Activated CD4-positive, alpha-beta memory T cell treated with anti-CD3 and anti-CD28 coated beads, Interleukin-2, amount 10 ng/mL, durations not matched to agents 7 days and 5 days (primary cell): ENCODE measurements at places on chromosomes 3 and 15. TPM values are rescaled to one million over a fixed set of nuclear protein-coding genes. Genes with fewer than 3 reads are reported as not detected.

DNA sequence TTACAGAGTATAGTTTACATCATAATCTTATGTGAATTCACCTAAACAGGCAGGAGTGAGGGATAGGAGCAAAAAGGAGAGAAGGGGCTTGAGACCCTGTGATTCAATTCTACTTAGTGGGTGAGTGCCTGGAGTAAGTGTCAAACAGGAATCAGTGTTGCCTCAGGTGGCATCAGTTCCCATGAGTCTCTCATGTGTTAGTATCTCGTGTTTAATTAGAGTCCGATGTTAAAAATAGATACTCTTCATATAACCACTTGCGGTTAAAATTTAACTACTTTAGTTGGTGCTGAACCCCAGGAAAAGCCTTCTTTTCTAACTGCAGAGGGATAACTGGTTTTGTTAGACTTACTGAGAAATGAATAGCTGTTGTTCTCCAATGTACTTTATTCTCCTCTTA, 251.5 kb downstream of the SUCLG2 start:
- no peak for DNase-seq

DNA sequence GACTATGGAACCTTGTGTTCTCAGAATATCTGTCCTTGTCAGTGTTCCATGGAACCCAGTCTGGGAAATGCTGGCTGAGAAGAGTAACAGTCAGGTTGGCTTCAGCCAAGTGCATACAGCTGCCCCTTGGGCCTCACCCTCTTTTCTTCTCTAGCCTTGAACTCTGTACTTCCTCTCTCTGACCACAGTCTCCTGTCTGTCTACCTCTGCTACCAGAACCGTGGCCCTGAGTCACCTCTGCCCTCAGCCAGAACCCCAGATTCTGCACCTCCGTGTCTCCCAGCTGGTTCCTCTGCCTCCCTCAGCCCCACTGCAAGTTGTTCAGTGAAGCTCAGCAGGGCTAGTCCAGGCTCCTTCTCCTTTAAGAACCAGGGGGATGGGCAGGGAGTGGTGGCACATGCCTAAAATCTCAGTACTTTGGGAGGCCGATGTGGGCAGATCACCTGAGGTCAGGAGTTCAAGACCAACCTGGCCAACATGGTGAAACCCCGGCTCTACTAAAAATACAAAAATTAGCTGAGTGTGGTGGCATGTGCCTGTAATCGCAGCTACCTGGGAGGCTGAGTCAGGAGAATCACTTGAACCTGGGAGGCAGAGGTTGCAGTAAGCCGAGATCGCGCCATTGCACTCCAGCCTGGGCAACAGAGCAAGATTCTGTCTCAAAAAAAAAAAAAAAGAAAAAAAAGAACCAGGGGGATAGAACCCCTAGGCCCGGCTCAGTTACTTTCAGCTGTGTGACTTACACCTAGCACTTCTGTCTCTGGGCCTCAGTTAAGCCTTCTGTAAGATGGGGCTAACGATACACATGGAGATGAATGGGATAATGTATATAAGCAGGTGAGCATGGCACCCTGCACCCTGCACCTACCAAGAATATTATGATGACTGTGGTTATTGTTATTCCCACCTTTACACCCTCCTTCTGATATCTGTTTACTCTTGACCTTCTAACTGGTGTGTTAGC, 24.3 kb upstream of the TATDN2 start:
- DNase-seq = peak; percentile 76

DNA sequence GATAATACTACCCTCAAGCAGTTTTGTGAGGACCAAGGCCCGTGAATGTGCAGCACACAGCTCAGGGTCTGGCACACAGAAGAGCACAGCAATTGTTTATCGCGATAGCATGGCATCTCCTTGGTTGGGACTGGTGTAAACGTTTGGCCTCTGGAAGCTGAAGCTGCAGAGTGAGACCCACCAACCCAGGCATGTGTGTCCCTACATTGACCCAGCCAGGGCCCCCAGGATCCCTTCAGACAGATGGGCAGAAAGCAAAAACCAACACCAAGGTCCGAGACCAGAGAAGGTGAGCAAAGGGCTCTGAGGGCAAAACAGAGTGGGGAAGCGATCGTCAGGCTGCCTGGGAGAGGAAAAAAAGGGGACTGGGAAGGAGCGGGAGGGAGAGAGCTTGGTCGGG, 12.6 kb upstream of the PSTPIP1 start:
- DNase-seq = no peak

- no peak for DNase-seq
These were observed 954 bp downstream of the CLDN11 start for GRCh38 chr3:170419557-170420087.

DNA sequence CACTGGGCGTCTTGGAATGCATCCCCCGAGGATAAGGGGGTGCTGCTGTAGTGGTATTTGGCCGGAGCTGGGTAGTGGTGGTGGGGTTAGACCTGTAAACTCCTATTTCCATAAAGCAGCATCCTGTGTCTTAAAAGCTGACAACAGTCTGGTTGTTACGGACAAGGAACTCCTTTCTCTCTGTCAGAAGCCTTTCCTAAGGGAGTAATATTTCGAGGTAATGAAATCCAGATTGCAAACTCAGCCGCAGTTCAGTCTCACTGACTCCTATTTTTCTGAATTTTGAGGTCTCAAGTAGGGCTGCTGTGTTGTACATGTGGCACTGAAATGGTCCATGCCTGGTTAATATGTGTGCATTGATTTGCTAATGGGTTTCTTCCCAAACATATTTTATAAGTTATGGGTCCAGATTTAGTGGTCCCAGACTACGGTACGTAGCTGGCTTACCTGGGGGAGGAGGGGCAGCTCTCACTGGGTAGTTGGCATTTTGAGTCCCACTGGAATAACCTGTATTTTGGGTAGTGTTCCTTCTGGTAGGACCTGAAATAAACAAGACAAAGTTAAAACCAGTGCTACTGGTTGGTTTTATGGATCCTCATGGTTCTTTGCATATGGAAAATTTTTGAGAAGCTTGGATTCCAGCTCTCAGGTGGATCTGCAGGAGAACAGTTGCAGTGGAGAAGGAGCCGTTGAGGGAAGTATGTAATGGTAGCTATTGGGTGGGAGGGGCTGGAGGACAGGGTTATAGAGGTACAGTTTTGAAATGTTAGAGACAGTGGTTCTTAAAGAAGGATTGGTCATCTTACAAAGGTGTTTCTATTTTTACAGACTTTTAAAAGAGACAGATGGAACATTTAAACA, 48.6 kb upstream of the LDHAL6B start:
- no peak for DNase-seq

DNA sequence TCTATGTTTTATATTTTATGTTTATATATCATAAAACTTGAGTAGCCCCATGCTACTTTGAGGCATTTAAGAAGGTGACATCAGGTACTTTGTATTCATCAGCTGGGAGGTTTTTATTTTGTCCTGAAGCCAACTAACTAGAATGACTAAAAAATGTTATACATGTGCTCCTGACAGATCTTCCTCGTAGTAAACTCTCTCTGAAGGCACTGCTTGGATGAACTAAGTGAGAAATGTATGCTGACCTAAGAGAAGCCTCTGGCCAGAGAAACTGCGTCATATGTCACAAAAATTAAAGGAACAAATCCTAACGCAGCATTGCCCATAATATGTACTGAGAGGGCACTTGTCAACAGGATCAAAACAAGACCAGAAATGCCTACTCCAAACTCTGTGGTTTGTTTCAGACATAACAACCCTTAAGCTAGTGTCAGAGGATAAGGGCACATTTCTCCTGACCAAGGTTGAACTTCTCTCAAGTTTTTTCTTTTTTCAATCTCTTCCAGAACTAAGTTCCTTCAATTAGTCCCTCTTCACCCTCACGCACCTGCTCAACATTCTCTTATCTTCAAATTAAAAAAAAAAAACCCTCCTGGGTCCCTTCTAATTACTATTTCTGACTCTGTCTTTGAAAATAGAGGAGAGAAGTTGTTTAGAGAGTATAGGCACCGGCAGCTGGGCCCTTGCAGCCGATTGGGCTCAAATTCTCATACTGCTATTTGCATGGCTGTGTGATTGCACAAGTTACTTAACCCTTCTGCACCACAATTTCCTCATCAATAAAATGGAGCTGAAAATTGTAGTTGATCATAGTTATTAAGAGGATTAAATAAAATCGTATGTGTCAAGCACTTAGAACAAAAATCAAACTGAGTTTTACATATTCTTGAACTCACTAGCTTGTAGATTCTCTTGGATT, 159.0 kb downstream of the FRMD5 start:
- no peak for DNase-seq

GRCh38 chr3:64685331-64685799, 2.4 kb downstream of the ADAMTS9 start:
- DNase-seq = no peak

- no peak for DNase-seq
These were observed 50.4 kb downstream of the COL6A5 start for GRCh38 chr3:130395916-130396315.

DNA sequence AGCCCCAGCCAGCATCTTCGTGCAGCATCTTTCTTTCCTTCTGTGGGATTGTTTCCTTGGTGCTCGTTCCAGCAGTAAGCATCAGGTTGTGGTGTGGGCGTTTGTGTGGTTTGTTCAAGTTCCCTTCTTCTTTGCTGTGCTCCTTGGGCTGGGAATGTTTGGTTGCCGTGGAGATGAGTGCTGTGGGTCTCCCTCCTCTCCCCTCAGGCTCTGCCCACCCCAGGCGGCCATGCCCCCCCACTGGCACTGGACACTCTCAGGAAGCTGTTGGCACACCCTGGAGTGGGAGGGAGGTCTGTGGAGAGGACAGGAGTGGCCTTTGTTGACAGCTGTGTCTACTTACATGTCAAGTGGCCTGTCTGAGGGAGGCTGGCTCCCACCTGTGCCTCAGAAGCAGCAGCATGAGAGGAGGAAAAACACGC, 46.5 kb upstream of the SACM1L start:
- no peak for DNase-seq

- DNase-seq = no peak
These were observed 12.5 kb downstream of the ASB7 start for GRCh38 chr15:100614918-100615317.

DNA sequence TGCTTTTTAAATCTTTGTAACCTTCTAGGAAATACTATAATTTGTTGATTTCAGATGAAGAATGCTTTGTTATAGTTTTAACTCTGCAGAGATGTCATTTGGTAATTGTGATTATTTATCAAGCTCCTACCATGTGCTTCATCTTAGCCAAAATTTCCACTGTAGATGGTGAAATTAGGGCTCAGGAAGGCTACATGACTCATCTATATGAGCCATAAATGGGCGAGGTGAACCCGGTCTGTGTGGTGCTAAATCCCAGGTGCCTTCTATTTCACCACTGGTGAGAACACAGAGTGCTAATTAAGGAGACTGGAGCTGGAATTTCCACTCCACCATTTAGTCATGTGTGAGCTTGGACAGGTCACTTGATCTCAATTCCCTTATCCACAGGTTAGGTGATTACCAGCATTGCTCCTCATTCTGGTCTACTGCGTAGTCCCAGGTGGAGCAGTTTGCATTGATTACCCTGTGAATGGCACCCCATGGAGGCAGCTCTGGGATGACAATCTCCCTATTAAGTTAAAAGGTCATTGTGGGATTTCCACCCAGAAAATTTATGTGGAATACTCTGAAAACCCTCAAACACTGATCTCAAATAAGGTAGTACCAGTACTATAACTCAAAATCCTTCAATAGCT, 2.8 kb upstream of the CCR3 start:
- DNase-seq = no peak

- no peak for DNase-seq
These were observed 34.4 kb downstream of the SLCO3A1 start for GRCh38 chr15:91887921-91888373.

- DNase-seq = peak; percentile 47
These were observed 309.1 kb upstream of the ICE2 start for GRCh38 chr15:60787837-60788691.

Gene HRG
- total RNA-seq = not detected

Gene MYRIP
- not detected for total RNA-seq

Gene ARL8B
- 38.2 TPM for total RNA-seq
